ENCODE measurements at places on chromosomes 5 and 9.

DNA sequence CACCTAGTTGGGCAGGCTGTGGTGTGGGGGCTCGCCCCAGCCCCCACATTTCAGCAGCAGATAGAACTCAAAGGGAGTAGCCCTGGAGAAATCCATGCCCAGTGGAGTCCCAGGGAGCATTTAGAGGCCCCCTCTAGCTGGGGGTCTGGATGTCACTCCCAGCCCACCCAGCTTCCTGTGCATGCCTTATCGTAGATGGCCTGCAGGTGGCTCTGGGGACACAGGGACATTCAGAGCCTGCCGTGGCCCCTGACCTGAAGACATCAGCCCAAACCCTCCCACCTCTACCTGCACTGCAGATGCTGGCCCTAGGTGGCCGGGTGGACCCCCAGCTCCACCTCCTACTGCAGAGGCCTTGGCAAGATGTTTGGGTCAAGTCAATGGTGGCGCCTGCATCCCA lies 49.0 kb upstream of the LMX1B start:
- no peak for DNase-seq

- no peak for DNase-seq
Measured at GRCh38 chr5:10447041-10447440, 5.4 kb downstream of the ROPN1L start.

DNA sequence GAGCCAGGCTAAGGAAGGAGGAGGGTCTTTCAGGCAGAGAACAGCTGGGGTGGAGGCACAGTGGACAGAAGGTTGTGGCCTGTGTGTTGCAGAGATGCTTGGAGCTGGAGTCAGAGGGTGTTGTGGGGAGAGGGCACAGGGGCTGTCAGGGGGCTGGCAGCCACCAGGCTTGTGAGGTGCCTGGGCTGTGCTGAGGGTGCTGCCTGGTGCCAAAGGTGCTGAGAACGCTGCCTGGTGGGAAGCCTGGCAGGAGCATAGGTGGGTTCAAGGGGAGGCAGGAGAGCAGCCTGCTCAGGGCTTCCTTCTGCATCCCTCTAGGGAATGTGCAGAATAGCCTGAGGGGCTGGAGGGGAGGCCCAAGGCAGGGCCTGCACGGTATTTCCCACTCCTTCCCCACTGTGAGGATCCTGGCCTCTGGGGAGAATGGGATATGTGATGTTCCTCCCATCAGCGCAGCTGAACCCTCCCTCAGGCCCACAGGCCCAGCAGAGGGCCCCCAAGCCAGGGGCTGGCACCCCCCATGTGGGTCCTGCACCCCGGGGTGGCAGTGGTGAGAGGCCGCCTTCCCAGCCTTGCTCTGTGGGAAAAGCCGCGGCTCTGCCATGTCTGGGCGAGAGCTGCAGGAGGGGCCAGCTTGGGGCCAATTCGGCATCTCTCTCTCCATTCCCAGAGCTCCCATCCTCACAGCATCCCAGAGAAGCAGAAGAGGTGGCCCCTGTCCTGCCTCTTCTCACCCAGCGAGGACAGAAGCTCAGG lies 76.3 kb downstream of the CACNA1B start:
- DNase-seq: no peak

DNA sequence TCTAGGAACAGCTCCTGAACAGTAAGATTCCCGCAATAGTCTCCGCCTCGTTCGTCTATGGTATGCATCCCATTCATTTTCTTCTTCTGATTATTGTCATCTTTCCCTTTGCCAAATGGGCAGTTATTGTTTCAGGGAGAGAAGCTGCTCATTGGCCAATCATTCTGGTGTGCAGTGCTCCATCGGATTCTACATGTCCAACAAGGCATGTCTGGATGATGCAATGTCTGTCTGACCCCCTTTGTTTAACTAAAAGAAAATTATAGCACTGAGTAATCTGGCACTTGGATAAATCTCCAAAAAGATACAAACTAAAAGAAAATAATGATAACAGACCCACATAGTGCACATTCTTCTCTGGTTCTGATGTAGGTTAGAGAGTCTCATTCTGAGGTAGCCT lies 515.6 kb upstream of the DMAC1 start:
- no peak for DNase-seq

DNA sequence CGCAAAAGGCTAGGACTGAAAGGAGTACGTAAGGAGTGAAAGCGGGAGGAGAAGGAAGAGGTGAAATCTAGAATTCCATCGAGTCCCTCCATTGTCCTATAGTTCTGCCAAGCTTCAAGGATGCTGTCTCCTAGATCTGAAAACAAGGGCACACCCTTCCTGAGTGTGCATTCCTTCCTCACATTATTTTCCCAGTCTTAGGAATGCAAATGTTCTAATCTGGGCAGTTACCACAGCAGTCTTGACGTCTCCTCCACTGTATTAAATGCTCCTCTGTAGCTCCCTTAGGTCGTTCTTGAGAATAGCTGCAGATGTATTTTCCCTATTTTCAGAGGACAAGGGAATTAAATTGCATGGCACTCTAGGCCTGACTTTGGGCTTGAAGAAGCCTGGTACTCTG lies 127.6 kb downstream of the SLIT3 start:
- DNase-seq: no peak

DNA sequence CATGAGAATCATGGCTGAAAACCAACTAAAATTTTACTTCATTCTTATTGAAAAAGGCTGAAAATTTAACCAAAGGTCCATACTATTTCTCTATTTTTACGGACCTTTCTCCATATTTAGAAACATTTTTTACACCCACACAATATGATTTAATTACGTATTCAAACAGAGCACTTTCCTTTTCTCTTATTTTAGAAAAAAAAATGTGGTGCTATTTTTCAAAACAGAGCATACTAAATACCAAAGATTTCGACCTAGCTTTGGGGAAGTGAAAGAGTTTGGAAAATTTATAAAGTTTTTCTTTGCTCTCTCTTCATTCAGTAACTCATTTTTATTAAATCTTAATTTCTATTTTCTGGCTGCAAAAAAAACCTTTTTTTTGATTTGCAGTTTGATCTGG lies 38.1 kb downstream of the RNF145 start:
- no peak for DNase-seq

GRCh38 chr5:1943481-1943880 lies 60.8 kb upstream of the IRX4 start:
- DNase-seq: no peak

DNA sequence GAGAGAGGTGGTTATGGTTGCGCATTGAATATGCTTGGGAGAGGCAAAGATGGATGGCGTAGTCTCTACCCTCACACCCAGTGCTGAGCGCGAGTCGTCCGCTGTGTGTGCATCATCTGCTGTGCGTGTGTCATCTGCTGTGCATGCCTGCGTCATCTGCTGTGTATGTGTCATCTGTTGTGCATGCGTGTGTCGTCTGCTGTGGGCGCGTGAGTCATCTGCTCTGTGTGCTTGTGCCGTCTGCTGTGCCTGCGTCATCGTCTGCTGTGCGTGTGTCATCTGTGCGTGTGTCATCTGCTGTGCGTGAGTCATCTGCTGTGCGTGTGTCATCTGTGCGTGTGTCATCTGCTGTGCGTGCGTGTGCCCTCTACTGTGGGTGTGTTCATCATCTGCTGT lies 68.0 kb upstream of the IRX4 start:
- DNase-seq: no peak

- DNase-seq: no peak
Measured at GRCh38 chr9:136602193-136602885, 56.5 kb upstream of the NOTCH1 start.

DNA sequence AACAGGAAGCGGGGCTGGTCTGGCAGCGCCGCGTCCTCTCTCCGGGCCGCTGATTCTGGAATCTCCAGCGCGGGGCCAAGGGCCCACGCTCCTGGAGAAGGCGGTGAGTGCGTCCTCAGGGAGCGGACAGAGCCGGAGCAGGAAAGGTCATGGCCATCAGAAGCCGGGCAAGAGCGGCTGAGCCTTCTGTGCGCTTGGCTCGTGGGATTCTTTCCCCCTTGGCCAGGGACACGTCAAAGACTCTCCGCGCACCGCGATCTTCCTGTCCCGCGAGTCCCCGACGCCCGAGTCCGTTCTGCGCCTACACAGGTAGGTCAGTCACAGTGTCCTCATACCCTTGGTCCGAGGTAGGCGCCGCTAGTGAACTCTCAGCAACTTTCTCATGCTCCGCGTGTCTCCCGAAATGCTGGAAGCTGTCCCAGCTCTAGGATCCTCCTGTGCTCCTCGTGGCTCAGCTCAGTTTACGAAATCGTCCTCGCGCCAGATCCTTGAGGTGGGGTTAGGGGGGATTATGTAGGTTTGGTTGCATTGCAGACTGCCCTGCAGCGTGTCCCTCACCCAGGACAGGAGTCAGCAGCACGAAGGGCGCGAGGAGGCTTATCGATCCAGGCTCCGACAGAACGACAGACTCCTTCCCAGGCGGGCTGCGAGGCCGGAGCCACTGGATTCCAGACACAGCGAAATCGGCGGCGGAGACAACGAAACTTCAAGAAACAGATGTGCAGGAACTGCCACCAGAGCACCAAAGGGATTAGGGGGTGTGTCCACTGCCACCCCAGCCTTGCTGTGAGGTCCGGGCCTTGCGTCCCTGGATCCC lies 8.7 kb downstream of the LHX6 start:
- no peak for DNase-seq

GRCh38 chr9:136860529-136860928 lies 5.6 kb downstream of the EDF1 start:
- no peak for DNase-seq

DNA sequence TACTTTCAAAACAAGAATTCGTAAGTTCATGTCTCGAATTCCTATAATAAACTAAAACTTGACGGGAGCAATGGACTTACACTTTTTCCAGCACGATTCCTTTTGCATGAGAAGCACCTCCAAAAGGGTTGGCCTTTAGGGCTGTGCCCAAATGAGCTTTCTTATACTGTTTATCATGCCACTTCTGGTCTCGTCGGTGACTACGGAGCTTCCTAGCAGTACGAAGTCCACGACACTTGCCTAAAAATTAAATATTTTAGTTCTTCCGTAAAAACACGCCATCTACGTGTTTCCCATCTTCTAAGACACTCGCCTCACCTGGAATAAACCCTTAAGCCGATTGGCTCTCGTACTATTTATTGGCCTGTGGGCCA lies 554 bp downstream of the RPS23 start:
- no peak for DNase-seq

DNA sequence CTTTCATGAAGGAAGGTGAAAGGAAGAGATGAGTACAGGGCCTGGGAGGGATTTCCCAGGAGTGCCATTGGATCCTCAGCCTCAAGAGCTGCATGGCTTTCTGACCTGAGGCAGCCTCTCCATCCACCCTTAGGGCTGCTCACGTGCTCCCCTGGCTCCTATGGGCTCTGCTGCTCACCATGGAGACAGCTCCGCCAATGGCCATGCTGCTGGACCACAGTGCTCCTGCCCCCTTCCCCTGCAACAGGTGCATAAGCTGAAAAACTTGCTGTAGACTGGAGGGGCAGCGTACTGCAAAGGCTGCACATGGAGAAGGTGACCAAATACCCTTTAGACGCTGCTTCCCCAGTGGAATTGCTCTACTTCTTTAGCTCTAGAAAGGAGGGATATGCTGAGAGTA lies 112.7 kb upstream of the PANK3 start:
- DNase-seq: no peak

GRCh38 chr9:76433406-76433805 lies 25.6 kb upstream of the GCNT1 start:
- DNase-seq: no peak

GRCh38 chr5:83559118-83559785 lies 87.7 kb downstream of the VCAN start:
- DNase-seq: no peak

DNA sequence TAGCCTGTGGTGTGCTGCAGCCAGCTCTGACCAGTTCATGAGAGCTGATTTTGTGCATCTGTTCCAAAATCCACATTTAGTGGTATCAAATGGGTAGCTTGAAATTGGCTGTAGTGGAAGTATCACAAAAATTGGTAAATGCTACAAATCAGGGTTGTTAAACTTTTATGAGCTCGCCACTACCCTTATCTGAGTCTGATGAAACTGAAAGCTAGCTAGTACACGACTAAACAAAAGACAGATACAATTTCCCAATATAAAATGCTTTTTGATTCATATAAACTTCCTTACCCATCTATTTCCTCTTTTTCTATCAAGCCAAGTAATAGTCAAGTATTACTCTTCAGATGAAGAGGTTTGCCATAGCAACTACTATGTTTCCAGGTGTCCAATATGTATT lies 392.0 kb downstream of the TMEM161B start:
- DNase-seq: no peak

DNA sequence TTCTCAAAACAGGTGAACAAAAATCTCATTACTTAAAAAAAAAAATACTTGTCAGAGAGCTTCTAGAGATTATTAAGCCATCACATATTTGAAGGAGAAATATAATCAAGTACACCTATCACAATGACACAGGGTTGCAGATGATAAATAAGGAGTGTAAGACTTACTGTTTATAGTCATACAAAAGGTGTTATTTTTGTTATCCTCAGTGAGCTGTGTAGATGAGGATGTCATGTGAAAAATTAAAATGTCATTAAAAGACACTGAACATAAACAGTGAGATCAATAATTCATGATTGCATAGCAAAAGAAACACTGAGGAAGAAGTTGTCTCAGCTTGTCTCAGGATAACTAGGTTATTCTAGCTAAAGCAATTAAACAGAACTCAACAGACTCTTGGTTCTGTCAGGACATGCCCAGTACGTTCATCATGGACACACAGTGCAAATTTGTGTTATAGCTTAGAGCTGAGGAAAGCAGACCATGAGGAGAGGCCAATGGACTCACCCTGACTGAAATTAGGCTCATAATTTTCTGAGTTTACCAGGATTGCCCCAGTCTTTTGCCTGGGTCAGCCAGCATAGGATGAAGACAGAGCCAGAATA lies 1162.6 kb upstream of the C9orf72 start:
- DNase-seq: no peak

- DNase-seq: no peak
Measured at GRCh38 chr5:45772402-45772801, 76.2 kb upstream of the HCN1 start.

DNA sequence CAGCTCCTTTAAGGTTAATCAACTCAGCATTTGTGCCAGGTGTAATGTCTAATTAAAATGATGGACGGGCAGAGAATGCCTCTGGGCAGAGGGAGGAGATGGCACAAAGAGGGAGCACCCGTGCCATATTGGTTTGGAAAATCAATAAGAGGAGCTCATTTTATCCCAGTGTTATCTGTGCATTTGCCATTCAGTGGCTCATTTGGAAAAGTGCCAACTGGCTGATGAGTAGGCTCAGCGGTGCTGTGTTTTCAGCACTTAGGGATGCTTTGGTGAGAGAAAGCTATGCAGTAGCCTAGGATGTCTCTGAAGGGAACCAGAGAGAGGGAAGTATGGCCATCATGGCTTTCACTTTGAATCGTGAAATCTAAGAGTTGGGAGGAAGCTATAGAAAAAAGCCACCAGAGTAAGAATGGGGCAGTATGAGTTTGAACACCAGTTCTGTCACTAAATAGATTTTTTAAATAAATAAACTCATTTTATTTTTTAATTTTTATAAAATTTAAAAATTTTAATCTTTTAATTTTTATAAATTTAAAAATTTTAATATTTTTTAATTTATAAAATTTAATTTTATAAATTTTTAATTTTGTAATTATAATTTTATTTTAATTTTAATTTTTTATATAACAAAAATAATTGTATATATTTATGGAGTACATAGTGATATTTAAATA lies 472.8 kb downstream of the BRINP1 start:
- DNase-seq: peak; percentile 12

DNA sequence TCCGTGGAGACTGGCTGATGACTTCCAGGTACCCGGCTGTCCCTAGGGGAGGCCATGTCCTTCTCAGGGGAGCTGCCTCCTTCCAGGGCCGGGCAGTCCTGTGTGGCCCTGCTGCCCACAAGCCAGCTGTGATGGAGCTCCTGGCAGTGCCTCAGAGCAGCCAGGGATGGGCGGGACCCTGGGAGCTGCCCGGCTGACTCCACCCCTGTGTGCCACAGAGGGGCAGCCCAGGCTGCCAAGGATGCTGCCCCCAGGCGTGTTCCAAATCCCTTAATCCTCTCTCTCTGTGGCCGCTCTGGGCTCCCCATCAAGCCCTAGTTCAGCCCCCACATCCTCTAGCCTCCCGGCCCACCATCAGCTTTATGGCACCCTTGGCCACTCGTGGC lies 7.0 kb upstream of the SCGB3A1 start:
- peak; percentile 68 for DNase-seq
